Uterus (tissue), 4 donors: ENCODE measurements at places on chromosomes 6 and 20. TPM values are rescaled to one million over a fixed set of nuclear protein-coding genes. Genes with fewer than 3 reads are reported as not detected.
A peak's percentile ranks its signal among the peaks of the same experiment; 100 is the strongest.

DNA sequence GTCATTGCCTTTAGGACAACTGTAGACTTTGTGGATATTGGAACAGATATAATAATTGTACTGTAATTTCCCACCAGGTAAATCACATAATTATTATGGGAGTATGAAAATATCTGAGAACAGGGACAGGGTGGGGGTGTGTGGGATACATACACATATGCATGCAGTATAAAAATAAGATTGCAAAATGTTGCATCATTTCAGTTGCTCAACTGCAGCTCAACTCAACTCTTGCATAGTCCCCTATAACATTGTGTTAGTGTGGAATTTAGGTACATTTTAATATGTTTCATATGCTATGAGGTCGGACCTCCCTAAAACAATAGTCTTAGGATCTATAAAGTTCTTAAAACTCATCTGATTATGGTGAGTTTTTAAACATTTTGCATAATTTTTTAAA lies 275.0 kb upstream of the FLRT3 start:
- no peak for DNase-seq

- DNase-seq = peak; percentile 80
Observed at GRCh38 chr20:462199-462991, at the start of gene TBC1D20. Gene TBC1D20, minus strand, starts transcription at chr20:462533. Its CDS starts 128 bp downstream, at chr20:462405.

DNA sequence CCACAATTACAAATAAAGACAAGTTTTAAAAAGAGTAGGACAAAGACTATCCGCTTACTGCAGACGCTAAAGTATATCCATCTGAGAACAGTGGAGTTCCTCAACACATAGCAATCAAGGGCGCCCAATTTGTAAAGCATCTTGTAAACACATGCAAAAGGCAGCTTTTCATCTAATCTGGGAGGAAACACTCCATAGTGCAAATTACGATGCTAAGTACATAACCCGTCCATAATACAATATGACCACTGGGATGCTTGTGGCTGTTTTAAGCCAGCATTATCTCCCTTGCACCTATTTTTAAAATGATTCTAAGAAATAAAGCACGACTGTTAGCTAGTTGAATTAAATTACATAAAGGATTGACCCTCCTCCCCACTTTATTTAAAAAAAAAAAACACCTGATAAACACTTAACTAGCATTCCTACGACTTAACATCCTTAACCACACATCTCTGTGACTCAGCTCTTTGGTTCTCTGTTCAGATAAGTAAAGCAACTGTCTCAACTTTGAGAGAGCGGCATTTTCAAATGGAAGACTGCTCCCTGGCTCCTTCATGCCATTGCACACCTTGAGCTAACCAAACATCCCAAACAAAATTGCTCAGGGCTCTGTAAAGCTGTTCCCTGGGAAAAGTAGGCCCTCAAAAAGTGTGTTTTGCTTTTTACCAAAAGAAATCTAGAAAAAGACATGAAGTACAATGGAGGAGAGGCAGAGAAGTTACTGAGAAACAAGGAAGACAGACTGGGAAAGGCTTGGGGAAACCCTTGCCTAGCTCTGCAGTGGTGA lies 14.2 kb downstream of the SLC22A23 start:
- no peak for DNase-seq

Gene CDH26
- 0.77 TPM for total RNA-seq

GRCh38 chr20:58666702-58667101 lies 15.6 kb downstream of the STX16 start:
- no peak for DNase-seq

Gene UTRN
- 138 TPM for total RNA-seq

Gene MAS1
- 0.51 TPM for total RNA-seq

DNA sequence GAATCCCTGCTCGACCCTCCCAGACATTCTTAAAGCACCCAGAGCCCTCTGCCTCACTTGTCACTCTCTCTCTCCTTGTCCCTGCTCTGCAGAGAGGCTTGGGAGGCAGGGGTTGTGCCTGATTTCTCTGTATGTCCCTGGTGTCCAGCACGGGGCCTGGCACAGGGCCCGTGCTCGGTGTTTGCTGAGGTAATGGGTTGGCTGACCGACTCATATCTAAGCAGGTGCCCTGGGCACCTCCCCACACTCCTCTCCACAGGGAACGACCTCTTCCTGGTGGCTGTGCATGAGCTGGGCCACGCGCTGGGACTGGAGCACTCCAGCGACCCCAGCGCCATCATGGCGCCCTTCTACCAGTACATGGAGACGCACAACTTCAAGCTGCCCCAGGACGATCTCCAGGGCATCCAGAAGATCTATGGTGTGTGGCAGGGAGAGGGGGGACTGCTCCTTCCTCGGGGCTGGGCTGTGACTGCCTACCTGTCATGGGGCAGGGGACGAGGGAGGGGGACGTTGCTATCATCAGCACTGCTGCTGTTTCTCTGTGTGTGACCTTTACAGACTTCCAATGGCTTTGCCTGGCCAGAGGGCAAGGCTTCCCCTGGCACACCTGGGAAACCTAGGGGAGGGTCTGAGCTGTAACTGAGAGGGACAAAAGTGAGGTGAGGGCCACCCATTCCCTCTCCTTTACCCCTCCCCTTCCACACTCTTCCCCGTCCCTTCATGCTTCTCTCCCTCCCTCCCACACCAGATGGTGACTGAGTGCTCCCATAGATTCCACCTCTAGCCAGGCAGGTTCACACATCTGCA lies 14.2 kb downstream of the MMP24OS start:
- DNase-seq = no peak

DNA sequence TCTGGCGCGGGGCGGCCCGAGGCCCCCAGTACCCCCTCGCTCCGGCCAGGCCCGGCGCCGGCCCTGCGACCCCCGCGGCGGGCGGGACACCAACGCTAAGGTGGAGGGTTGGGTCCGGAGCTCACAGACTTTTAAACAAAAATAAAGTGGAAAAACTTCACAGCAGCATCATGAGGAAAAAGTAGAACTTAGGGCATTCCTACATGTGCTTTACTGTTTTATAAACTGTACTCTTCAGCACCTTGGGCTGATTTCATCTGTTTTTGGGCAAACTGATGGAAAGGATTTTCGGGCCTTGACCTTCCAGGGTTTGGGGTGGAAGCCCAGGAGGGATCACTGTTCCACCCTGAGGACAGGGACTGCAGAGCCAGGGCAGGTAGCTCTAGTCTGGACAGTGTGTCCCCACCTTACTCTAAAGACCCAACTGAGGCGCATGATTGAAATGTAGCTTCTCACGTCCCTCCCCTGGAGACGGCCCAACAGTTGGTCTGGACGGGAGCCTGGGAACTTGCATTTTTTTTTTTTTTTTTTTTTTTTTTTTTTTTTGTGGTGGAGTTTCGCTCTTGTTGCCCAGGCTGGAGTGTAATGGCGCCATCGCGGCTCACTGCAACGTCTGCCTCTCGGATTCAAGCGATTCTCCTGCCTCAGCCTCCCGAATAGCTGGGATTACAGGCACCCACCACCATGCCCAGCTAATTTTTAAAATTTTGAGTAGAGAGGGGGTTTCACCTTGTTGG lies 740 bp downstream of the NELFCD start:
- DNase-seq = no peak

- DNase-seq = no peak
Observed at GRCh38 chr6:101226677-101227135, 166.8 kb upstream of the GRIK2 start.

DNA sequence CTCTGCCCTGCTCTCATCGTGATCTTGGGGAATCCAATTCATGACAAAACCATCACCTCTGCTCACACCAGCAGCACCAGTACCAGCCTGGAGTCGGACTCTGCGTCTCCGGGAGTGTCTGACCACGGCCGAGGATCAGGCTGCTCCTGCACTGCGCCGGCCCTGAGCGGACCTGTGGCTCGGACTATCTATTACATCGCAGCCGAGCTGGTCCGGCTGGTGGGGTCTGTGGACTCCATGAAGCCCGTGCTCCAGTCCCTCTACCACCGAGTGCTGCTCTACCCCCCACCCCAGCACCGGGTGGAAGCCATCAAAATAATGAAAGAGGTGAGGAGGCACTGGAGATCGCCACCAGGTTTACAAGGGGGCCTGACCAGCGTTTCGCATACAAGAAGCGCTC lies 37.2 kb upstream of the PBOV1 start:
- DNase-seq = no peak

DNA sequence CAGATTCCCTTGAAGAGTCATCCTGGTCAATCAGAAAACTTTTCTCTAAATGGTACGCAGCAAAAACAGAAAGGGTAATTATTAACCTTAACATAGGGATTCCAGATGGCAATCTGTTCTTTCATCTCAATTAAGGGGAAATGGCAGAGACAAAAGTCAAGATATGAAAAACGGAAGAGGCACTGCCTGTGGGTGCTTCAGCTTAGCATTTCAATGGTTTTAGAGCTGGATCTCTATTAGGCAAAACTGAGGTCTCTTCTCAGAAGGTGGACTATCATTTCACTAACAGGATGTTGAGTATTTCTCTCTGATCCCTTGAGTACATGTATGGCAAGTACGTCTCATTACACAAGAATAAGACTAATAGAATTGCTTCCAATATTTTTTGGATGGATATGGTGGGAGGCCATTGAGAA lies 296.9 kb downstream of the HIVEP2 start:
- no peak for DNase-seq

GRCh38 chr20:2872459-2873009 lies 747 bp upstream of the PTPRA start:
- DNase-seq = peak; percentile 45

Gene MCHR2
- not detected for total RNA-seq

DNA sequence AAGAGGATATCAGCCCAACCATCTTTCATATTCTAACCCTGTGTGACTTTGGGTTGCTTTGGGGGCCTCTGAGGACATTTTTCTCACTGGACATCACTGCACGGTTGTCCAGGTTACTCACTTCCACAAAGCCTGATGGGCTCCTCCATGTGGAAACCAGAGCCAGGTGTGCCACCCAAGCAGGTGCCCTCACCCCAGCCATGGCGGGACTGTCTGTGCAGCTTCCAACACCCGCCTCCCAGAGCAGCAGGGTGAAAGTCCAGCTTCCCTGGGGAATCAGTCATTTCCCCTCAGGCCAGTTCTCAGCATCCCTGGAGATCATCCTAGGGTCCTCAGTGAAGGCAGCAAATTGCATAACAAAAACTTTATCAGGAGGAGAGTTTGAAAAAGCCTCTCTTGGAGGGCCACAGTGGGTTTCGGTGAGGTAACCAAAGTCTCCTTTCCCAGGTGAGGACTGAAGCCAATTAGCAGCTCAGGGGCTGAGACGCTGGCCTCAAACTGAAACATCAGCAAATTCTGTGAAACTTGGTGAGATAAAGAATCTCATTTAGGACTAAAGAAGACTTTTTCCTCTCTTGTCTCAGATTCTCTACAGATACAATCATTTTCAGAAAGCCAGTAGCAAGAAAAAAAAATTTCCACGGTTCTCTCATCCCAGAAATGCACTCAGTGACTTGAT lies 289.6 kb upstream of the CDH4 start:
- no peak for DNase-seq

Gene FOXS1
- not detected for total RNA-seq

Gene HLA-DQA1
- total RNA-seq = 41.8 TPM

DNA sequence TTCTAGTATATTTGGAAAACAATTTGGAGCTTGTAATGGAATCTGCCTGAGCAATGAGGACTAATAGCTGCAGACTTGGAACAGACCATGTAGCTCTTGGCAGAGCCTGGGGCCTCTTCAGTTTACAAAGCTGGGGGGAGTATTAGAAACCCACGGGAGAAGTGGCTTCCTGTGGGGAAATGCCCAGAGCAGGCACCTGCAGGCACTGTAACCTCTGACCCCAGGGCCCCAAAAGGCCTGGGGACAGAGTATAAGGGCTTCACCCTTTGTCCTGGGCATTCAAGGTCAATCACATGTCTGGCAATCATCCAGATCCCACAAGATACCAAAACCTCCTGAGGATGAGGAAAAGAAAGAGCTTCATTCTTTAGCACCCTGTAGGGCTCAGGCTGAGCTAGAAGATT lies 19.4 kb downstream of the PKIG start:
- DNase-seq = peak; percentile 84

DNA sequence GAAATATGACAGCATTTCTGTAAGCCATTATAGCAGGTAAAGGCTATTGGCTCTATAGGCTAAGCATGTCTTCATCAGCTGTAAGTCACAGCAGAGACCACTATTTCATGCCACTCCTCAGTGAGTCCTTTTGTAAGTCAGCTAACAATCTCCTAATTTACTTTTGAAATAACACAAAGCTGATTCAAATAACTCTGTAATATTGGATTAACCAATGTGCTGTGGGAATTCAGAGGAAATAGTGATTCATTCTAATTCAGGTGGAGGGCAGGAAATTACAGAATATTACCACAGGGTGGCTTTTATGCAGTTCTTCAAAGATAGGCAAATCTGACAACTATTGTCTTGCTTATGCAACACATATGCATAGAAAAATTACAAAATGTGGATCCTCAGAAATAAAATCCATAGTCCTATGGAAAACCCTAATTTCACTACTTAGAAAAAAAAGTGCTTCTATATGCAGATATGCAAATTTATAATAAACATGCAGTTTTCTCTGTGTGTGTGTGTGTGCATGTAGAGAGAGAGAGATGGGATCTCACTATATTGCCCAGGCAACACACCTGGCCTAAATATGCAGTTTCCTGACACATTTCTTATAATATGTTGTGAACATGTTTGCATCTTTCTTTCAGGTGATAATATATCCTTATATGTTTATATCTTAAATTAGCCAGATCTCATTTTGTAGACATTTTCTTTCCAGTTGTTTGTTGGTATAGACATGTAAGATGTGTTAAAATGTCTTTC lies 4.8 kb upstream of the SMIM28 start:
- DNase-seq = no peak

DNA sequence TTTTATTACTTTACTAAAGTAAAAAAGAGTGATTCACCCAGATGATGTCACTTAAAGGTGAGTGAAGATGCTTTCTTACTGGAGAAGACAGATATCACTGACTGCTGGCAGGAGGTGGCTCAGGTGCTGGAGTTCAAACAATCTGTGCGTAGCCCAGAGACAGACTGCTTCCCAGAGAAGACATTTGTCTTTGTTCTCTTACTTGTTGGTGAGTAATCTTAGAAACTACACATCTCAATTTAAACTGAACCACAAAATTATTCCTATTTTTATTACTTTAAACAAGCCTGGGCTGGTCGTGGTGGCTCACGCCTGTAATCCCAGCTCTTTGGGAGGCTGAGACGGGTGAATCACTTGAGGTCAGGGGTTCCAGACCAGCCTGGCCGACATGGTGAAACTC lies 92.2 kb downstream of the CEP162 start:
- no peak for DNase-seq
